ENCODE measurements at places on chromosomes 6 and 20.

GRCh38 chr20:58684291-58684690 is 8.3 kb upstream of the NPEPL1 start:
- no peak for DNase-seq

- no peak for DNase-seq
These were observed 287.1 kb upstream of the SPTLC3 start for GRCh38 chr20:12721636-12722035.

GRCh38 chr6:139970591-139970991 is 596.1 kb upstream of the CITED2 start:
- no peak for DNase-seq

GRCh38 chr20:57403216-57403615 is 12.0 kb downstream of the RBM38 start:
- no peak for DNase-seq

DNA sequence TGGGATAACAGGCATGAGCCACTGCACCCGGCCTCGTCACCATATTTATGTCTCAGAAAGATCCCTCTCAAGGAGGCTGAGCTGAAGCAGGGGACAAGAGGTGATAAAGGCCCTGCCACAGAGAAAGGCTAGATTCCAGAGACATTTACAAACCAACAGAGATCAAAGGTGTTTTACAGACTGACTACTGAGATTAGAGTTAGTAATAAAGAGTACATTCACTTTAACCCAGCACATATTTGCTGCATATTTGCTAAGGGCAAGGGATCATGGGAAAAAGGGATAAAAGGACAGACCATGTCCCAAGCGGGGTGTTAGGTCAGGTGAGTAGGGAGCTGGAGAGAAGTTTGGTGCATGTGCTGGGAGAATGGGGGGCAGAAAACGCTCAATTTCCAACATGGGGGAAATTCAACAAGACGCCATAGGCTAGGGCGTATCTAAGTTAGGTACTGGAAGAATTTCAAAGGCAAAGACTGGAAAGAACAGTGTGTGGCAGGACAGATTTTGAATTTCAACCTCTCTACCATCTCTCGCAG is 43.8 kb upstream of the SEC63 start:
- DNase-seq: no peak

DNA sequence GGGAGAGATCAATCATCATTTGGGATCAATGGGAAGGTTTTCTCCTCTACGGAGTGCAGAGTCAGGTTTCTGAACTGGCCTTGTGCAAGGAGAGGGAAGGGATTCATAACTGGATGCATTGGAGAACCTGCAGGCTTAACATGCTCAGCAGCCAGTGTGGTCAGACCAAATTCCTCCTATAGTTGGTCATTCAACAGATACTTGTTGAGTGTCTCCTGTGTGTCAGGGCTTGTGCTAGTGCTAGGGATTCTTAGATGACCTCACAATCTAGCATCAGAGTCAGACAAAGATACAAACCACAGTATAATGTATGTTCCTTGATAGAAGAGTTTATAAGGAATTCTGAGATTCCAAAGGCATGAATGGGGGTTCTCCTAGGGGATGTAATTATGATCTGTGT is 23.9 kb downstream of the RALY start:
- no peak for DNase-seq
